ENCODE measurements at places on chromosomes 4 and X. TPM values are rescaled to one million over a fixed set of nuclear protein-coding genes. Genes with fewer than 3 reads are reported as not detected.
A peak's percentile ranks its signal among the peaks of the same experiment; 100 is the strongest.

- no peak for DNase-seq
- no peak overlapping the region for H3K4me3 ChIP-seq
- no peaks in the 10 kb centered on the region for H3K27me3 ChIP-seq
These were observed 4.4 kb downstream of the LRCH2 start for GRCh38 chrX:115229337-115230003.

Gene UGT2A1
- not detected for total RNA-seq

Gene CXCL11
- not detected for total RNA-seq

DNA sequence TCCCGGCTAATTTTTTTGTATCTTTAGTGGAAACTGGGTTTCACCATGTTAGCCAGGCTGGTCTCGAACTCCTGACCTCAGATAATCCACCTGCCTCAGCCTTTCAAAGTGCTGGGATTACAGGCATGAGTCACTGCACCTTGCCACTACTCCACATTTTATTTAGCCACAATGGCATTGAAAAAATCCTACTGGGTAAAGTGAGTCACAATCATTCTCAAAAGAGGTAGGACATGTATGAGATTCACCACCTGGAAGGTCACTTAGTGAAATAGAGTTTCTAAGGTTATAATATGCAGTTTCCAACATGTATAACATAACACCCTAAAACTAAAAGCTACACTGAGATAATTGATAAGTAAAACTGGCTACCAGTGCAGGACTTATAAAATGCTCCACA is 159.2 kb downstream of the BTC start:
- DNase-seq = no peak
- no peak overlapping the region for H3K4me3 ChIP-seq
- no peak overlapping the region for H3K27ac ChIP-seq
- H3K27me3 ChIP-seq = no peaks in the 10 kb centered on the region
- H3K4me1 ChIP-seq = no peaks in the 10 kb centered on the region

GRCh38 chr4:6573986-6574746 is 823 bp upstream of the MAN2B2 start:
- peaks cover 22% of the 10 kb centered on the region for H3K4me1 ChIP-seq
- no peaks in the 10 kb centered on the region for H3K36me3 ChIP-seq
- no peak for DNase-seq
- H3K4me3 ChIP-seq = peak overlapping the region; percentile 66
- H3K27me3 ChIP-seq = no peaks in the 10 kb centered on the region
- peak overlapping the region; percentile 49 for H3K27ac ChIP-seq

GRCh38 chr4:1775731-1776500 is 17.2 kb upstream of the FGFR3 start:
- DNase-seq = no peak
- peaks cover 6% of the 10 kb centered on the region for H3K4me1 ChIP-seq
- no peaks in the 10 kb centered on the region for H3K27me3 ChIP-seq
- no peak overlapping the region for H3K4me3 ChIP-seq
- no peak overlapping the region for H3K27ac ChIP-seq

- no peak for DNase-seq
- no peak overlapping the region for H3K4me3 ChIP-seq
These were observed 66.8 kb downstream of the NSD2 start for GRCh38 chr4:1938027-1938426.

- no peaks in the 10 kb centered on the region for H3K36me3 ChIP-seq
- no peak overlapping the region for H3K4me3 ChIP-seq
- H3K27ac ChIP-seq = no peak overlapping the region
These were observed 11.9 kb upstream of the UBA6 start for GRCh38 chr4:67712650-67713528.

Gene LANCL3
- 0.09 TPM for total RNA-seq

DNA sequence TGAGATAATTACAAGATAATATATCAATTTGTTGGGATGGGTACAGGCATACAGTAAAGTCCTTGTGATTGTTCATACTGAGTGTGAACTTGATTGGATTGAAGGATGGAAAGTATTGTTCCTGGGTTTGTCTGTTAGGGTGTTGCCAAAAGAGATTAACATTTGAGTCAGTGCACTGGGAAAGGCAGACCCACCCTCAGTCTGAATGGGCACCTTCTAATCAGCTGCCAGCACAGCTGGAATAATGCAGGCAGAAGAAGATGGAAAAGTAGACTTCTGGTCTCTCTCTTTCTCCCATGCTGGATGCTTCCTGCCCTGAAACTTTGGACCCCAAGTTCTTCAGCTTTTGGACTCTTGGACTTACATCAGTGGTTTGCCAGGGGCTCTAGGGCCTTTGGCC is 457.9 kb upstream of the SLIT2 start:
- H3K36me3 ChIP-seq = no peaks in the 10 kb centered on the region
- H3K4me3 ChIP-seq = no peak overlapping the region
- no peak for DNase-seq
- no peak overlapping the region for H3K27ac ChIP-seq
- no peaks in the 10 kb centered on the region for H3K27me3 ChIP-seq

- no peak for DNase-seq
- no peaks in the 10 kb centered on the region for H3K27me3 ChIP-seq
- no peaks in the 10 kb centered on the region for H3K36me3 ChIP-seq
- peak overlapping the region; percentile 25 for H3K4me3 ChIP-seq
- H3K27ac ChIP-seq = no peak overlapping the region
These were observed 377.9 kb upstream of the EMCN start for GRCh38 chr4:100895556-100896197.

Gene FREM3
- not detected for total RNA-seq

Gene OPRPN
- total RNA-seq = not detected

DNA sequence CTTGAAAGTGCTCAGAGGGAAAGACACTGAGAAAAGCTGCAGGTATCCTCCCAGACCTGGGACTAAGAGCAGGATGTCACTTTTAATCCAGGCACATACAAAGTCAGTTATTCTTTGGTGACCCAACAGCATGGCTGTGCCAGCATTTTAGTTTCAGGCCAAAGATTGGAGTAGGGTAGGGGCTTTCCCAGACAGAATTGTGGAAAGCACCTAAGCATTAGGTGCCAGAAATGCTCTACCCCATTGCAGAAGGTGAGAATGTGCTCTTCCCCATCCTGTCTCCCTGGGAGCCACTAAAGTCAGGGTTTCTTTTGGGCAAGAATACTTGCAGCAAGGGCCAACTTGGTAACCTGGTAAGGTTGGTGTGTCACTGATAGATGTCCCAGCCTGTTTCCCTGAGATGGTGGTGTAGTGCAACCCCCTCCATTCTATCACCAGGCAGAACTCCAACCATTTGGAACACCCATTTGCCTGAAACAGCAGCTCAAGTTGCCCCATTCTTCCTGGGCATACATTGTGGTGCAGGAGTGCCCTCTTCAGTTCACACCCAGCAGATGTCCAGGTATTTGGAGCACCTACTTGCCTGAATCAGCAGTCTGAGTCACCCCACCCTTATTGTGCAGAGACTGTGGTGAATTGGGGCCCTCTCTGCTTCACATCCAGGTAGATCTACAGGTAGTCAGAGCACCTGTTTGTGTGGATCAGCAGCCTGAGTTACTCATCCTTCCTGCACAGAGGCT is 183.5 kb downstream of the ZC4H2 start:
- DNase-seq = no peak
- H3K27ac ChIP-seq = no peak overlapping the region
- H3K27me3 ChIP-seq = no peaks in the 10 kb centered on the region

Gene REPS2
- 11.9 TPM for total RNA-seq

- H3K36me3 ChIP-seq = no peaks in the 10 kb centered on the region
- H3K27me3 ChIP-seq = peaks cover 34% of the 10 kb centered on the region
- no peak for DNase-seq
- H3K27ac ChIP-seq = no peak overlapping the region
- no peaks in the 10 kb centered on the region for H3K4me1 ChIP-seq
These were observed 66.9 kb upstream of the ADRA2C start for GRCh38 chr4:3699261-3699660.

Gene SLC39A8
- total RNA-seq = 2.0 TPM

GRCh38 chr4:39994406-39994805 is 16.7 kb upstream of the PDS5A start:
- H3K4me1 ChIP-seq = no peaks in the 10 kb centered on the region
- no peaks in the 10 kb centered on the region for H3K36me3 ChIP-seq
- no peak overlapping the region for H3K27ac ChIP-seq
- DNase-seq = no peak

GRCh38 chr4:26751838-26752237 is 108.8 kb upstream of the STIM2 start:
- H3K27ac ChIP-seq = no peak overlapping the region
- H3K4me3 ChIP-seq = no peak overlapping the region
- no peak for DNase-seq
- no peaks in the 10 kb centered on the region for H3K27me3 ChIP-seq

DNA sequence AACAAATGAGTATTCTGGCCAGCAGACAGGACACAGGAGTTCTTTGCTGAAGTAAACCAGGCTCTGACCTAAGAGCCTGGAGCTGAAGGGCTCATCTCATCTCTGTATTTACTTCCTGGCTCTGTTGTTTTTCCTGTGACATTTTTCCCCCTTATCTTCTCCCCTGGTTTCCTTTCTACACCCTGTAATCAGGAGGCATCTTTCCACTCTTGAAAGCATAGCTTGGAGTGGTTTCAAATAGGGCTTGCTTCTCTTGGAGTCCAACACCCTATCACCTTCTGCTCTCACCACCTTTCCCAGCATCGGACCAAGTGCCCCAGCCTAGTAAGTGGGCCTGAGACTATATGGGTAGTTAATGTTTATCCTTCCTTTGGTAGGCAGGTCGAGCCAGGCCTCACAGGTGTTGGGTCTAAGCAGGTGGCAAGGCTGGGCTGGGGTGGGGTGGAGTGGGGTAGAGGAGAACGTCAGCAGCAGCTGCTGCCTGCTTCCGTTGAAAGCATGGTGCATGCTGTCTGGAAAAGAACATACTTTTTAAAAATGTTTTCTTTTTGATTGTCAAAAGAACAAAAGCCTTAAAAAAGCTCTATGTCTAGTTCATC is 1.2 kb downstream of the DRP2 start:
- H3K27me3 ChIP-seq = no peaks in the 10 kb centered on the region
- no peaks in the 10 kb centered on the region for H3K36me3 ChIP-seq
- no peak overlapping the region for H3K4me3 ChIP-seq
- H3K4me1 ChIP-seq = no peaks in the 10 kb centered on the region
- DNase-seq = no peak

- H3K4me3 ChIP-seq = no peak overlapping the region
- no peak for DNase-seq
- no peak overlapping the region for H3K27ac ChIP-seq
These were observed 187.2 kb downstream of the NPFFR2 start for GRCh38 chr4:72218953-72219352.

- no peak overlapping the region for H3K27ac ChIP-seq
- no peaks in the 10 kb centered on the region for H3K4me1 ChIP-seq
- no peak overlapping the region for H3K4me3 ChIP-seq
- DNase-seq = no peak
- no peaks in the 10 kb centered on the region for H3K36me3 ChIP-seq
- H3K27me3 ChIP-seq = no peaks in the 10 kb centered on the region
These were observed 148.6 kb upstream of the RPS6KA6 start for GRCh38 chrX:84336646-84337045.

Gene CNGA1
- 0.34 TPM for total RNA-seq

Gene FOXO4
- 24.5 TPM for total RNA-seq

DNA sequence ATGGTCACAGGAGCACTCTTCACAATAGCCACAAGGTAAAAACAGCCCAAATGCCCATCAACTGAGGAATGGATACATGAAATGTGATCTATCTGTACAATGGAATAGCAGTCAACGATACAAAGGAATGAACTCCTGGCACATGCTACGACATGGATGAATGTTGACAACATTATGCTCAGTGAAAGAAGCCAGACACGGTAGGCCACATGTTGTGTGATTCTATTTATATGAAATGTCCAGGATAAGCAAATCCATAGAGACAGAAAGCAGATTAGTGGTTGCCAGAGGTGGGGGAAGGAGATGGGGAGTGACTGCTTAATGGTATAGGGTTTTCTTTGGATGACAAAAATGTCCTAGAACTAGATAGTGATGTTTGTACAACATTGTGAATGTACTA is 58.7 kb upstream of the GPM6B start:
- H3K36me3 ChIP-seq = no peaks in the 10 kb centered on the region
- H3K4me1 ChIP-seq = no peaks in the 10 kb centered on the region
- no peak overlapping the region for H3K4me3 ChIP-seq
- H3K27me3 ChIP-seq = no peaks in the 10 kb centered on the region

GRCh38 chr4:56271131-56271530 is 116.2 kb downstream of the AASDH start:
- no peak overlapping the region for H3K4me3 ChIP-seq
- H3K27me3 ChIP-seq = no peaks in the 10 kb centered on the region
- H3K36me3 ChIP-seq = no peaks in the 10 kb centered on the region
- no peak for DNase-seq
- H3K27ac ChIP-seq = no peak overlapping the region
- H3K4me1 ChIP-seq = no peaks in the 10 kb centered on the region

- no peak for DNase-seq
- H3K36me3 ChIP-seq = no peaks in the 10 kb centered on the region
- H3K27me3 ChIP-seq = no peaks in the 10 kb centered on the region
- no peak overlapping the region for H3K27ac ChIP-seq
These were observed 60.4 kb downstream of the MMRN1 start for GRCh38 chr4:89954906-89955695.

Gene GABRG1
- total RNA-seq = not detected

- H3K27me3 ChIP-seq = no peaks in the 10 kb centered on the region
- peaks cover 67% of the 10 kb centered on the region for H3K36me3 ChIP-seq
- H3K4me1 ChIP-seq = peaks cover 11% of the 10 kb centered on the region
- peak overlapping the region; percentile 20 for H3K27ac ChIP-seq
- DNase-seq = peak; percentile 65
These were observed 9.9 kb downstream of the TNIP2 start for GRCh38 chr4:2745981-2746806.

DNA sequence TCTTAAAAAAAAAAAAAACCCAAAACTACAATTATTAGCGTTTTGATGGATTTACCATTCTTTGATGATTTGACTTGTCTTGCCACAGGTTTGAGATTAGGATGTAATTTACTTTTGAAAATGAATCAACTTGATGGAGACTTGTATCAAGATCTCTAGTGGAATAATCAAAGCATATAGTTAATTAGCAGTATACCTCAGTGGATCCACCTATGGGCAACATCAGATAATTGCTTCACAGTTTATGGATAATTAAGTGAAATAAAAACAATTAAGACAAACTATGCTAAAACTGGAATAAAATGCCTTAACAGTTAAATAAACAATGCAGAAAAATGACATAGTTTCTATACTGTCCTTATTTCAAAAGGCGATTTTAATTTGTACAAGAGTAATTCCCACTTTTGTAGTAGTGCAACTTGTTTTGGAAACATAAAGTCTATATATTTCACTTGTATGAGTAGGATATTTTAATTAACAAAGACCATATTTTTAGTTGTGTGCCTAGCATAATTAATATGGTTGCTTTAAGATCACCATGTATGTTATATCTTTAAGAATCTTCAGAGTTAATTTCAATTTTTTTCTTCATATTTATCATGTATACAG is 4.2 kb downstream of the CPEB2 start:
- H3K4me3 ChIP-seq = no peak overlapping the region
- H3K27me3 ChIP-seq = no peaks in the 10 kb centered on the region
- peak overlapping the region; percentile 99 for H3K27ac ChIP-seq
- H3K4me1 ChIP-seq = peaks cover 59% of the 10 kb centered on the region
- DNase-seq = no peak
- peaks cover 39% of the 10 kb centered on the region for H3K36me3 ChIP-seq

GRCh38 chrX:131146702-131147101 is 88.6 kb downstream of the ARHGAP36 start:
- H3K4me3 ChIP-seq = no peak overlapping the region
- peaks cover 8% of the 10 kb centered on the region for H3K27me3 ChIP-seq

Gene SORBS2
- 1,369 TPM for total RNA-seq

Gene STBD1
- total RNA-seq = 25.8 TPM

GRCh38 chr4:184099535-184099966 is 118.1 kb downstream of the ENPP6 start:
- no peak overlapping the region for H3K27ac ChIP-seq
- H3K4me1 ChIP-seq = peaks cover 4% of the 10 kb centered on the region
- no peaks in the 10 kb centered on the region for H3K27me3 ChIP-seq
- no peaks in the 10 kb centered on the region for H3K36me3 ChIP-seq

Gene SPANXD
- not detected for total RNA-seq
